ENCODE measurements at places on chromosomes 4 and X.
A peak's percentile ranks its signal among the peaks of the same experiment; 100 is the strongest.

- DNase-seq, result no peak
These were observed 170.1 kb downstream of the LARP7 start for GRCh38 chr4:112807083-112807482.

DNA sequence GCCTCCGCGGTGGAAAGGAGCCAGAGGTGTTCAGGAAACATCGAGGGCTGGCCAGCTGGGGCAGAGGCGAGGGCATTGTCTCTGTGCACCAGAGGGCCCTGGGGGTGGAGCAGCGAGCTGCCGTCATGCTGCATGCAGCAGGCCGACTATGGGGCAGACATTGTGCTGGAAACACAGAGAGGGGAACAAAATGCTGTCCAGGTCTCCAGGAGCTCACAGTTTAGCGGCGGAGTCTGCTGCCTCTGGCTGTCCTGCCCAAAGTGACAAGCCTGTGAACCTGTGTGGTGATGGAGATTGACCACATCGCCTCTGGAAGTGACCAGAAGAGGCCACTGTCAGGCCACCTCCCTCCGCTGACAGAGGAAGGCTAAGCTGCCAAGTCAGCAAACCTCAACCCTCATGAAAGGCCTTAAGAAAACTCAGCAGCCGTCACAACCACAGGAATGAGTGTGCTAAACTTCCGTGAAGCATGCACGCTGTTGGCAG lies 20.1 kb upstream of the SASH3 start:
- DNase-seq, result peak; percentile 59

DNA sequence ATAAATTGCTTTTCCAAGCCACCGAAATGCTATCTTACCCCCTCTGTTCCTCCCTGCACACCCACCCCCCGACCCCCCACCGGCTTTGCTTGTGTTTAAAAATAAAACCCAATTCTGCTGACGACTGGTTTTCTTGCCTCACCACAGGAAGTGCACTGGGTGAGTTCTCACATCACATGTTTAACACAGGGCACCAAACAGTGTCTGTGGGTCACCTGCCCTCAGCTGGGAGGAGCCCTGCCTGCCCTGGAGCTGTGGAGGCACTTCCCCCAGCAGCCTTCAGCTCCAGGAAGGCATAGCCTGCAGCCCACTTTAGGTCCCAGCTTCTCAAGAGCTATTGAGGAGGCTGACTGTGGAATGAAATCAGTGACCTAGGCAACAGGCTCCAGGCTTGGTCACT lies 8.8 kb downstream of the TMEM255A start:
- DNase-seq, result no peak

- DNase-seq, result peak; percentile 76
These were observed 67.4 kb downstream of the APBB2 start for GRCh38 chr4:41146716-41147506.

GRCh38 chr4:53713296-53713695 lies 122.0 kb upstream of the LNX1 start:
- no peak for DNase-seq

- DNase-seq, result no peak
These were observed 1657.4 kb upstream of the IGFBP7 start for GRCh38 chr4:58767598-58767997.

DNA sequence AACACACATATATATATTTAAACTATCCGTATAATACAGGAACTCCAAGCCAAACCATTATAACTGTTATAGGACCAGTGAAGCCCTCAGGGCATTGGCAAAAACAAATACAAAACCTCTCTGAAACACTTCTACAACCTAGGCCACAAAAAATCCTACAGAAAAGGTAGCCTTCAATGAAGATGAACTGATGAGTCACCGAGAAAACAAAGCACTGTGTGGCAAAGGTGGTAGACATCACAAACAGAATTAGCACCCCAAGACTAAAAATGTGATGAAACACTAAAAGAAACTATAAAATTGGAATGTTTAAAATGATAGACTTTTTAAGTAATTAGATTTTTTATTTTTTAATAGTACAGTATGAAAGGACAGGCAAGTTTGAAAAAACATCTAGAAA lies 5.5 kb upstream of the HSPA4L start:
- no peak for DNase-seq

DNA sequence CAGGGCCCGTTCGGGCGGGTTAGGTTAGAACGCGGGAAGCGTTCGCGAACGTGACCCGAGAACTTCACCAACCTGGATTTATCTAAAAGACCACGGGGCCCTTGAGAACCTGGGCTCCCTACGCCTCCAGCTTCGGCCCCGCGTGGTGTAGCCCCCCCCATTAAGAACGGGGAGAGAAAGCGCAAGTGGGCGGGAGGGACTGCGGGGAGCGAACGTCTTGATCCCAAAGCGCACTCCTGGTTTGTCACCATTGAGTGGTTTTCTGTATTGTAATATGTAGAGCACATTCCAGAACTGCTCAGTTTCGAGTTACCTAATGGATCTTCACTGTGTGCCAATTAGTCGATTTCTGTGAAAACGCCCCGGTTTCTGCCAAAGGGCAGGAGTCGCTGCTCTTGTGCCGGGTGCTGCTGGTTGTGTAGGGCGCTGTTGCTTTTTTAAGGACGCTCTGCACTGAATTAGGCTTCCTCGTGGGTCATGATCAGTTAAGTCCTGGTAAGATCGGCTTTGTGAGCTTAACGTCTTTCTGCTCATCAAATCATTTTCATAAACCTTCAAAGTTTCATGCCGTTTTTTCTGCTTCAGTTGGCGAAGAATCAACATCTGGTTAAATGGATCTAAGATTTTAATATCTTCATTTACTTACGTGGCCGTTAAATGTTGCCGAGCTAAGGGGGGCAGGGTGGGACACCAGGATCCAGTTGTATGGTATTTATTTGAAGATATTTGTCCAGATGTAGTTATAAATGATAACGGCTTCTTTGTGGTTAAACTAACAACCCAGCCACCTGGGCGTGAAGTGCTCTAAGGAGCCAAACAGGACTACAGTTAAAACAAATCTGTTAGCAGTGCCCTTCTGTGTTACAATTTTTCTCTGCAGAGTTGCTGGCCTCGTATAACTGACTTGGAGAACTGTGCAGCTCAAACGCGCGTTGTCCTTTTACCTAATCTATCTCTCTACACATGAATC lies 809 bp downstream of the MND1 start:
- peak; percentile 38 for DNase-seq

DNA sequence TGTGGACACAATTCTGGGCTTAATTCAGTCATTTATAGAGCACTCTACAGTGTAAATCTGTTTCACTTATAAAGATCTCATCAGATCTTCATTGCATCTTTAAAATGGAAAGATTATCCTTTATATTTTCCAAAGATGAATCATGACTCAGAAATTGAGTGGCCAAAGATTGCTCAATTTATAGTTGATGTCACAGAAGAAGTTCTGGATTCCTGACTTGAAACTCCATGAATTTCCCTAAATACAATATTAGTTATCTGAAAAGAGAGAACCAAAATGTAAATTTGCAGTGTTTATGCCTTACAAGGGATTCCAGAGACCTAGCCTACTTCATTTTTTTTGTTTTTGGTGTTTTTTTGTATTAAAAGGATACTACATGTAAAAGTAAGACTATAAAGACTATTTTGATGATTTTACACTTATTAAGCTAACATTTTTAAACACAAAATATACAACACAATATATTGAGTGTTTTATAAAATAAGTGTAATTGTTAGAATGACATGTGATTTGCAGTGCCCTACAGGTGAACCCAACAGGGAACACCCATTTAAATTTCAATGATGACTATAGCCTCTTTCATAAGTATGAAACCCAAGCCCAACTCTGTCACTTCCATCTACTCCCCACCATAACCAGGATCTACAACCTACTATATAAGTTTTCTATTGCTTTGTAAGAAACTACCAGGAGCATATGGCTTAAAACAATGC lies 183.5 kb downstream of the PCDH7 start:
- DNase-seq, result no peak

DNA sequence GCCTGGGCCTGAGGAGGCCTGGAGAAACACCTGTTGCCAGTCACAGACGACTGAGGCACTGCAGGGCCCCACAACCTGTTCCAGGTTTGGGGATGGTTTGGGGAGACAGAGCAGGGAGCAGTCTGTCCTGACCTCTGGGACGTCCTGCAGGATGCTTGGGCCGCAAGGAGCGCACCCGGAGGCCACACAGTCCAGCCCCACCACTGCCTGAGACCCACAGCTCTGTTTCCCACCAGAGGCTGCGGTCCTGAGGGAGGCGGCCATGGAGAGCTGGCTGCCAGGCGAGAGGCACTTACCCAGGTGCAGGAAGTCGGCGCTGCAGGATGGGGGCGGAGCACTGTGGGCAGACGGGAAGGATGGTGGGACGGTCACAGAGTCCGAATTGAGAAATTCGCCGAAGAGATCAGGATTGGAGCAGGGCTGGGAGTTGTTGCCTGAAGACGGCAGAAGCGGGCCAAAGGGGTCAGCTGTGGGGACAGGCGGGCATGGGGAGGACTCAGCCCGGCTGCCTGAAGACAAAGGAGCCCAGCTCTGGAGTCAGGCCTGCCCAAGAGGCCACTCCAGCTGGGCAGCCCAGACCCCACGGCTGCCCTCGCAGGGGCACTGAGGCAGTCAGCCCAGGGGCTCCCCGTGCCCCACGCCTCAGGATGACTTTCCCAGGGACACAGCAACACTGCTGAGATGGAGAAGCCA lies 40.3 kb upstream of the CPLX1 start:
- DNase-seq, result no peak

GRCh38 chr4:75953509-75953908 lies 12.7 kb upstream of the NAAA start:
- no peak for DNase-seq

DNA sequence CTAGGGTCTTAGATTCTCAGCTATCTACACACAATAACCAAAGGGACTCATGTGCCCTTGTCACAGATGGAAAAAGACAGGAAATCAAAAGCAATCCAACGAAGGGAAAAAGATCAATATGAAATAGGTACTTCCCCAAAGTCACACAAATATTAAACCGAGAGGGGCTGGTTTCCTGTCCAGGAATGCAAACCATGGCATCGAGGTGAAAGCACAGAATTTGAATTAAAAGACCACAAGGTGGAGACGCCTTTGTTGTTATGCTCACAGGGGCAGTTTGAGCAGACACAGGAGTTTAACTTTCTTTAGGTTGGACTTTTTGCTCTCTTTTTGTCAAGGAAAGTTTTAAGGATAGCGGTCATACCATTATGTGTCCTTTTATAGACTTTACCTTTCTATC lies 14.3 kb downstream of the H2BW1 start:
- DNase-seq, result no peak

- DNase-seq, result no peak
These were observed 388.4 kb upstream of the TEX13C start for GRCh38 chrX:124931241-124931640.

GRCh38 chrX:39336671-39337311 lies 535.5 kb downstream of the MID1IP1 start:
- DNase-seq, result no peak

- DNase-seq, result peak; percentile 31
These were observed 131.2 kb upstream of the PAK3 start for GRCh38 chrX:110964786-110965185.

DNA sequence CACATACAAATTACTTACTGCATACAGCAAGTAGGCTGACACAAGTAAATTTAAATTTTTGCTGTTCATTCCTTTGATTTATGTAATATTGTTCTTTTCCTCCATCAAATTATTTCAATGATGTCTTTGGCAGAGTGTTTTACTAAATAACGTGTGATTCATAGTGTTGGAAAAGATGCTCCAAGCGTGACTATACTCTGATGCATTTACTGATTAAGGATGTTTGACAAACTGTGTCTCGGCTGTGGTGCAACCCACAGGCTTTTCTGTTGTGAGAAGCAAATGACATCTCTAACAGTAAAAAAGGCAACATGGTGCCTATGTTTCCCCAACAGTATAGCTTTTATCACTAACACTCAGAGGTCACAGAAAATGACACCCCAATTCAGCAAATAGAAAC lies 540.9 kb downstream of the PPP4R3C start:
- DNase-seq, result no peak

GRCh38 chr4:179292468-179292867 lies 1850.2 kb upstream of the AGA start:
- no peak for DNase-seq

DNA sequence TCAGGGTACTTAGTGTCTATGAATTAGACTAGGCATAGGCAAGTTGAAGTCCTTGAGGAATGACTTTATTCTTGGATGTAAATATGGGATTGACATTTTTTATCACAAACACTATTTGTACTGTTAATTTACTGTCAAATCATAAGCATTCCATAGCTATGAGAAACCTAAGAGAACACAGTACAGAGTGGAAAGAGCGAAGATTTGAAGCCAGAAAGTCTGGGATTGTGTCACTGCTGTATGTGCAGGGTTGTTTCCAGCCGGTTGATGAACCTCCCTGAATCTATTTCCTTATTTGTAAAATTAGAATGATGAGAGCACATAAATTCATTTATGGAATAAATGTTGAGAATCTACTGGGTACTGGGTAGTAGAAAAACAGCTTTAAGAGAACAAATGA lies 14.4 kb upstream of the KLHL5 start:
- no peak for DNase-seq

- DNase-seq, result no peak
These were observed 82.0 kb downstream of the PLS3 start for GRCh38 chrX:115642895-115643530.

DNA sequence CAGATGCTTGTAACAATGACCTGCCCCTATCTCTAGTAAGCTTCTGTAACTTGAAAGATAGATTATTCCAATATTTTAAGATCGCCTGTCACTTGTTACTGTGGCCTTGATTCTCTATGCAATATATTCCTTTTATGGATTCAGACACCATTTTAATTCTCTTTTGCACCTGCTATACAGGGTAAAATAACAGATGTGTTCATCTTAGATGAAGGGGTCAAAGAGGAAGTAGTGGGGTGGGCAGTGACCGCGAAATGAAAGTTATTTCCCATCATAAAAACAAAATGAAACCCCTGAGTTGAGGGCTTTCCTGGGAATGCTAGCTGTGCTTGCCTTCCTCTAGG lies 175.9 kb downstream of the TSPAN5 start:
- DNase-seq, result no peak

- DNase-seq, result no peak
These were observed 92.8 kb downstream of the CBR4 start for GRCh38 chr4:168917138-168917779.

GRCh38 chr4:155582971-155583437 lies 83.6 kb upstream of the GUCY1A1 start:
- DNase-seq, result no peak

DNA sequence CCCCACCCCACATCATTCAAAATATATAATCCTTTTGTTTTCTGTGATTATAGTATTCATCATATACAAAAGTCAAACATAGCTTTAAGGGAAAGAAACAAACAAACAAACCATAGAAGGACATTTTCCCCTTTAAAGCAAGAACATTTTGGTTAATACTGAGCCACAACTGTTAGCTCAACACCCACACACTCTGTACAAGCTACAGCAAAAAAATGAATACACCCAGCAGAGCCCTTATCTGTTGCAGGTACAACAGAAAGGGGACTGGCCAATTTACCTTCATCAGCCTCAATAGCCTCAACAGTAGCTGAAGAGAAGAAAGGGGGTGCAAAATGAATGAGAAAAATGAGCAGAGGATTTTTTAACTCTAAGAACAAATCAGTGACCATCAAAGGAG lies 318.4 kb downstream of the PPP3CA start:
- DNase-seq, result no peak

All from head of caudate nucleus (tissue), 42 donors.